ENCODE measurements at places on chromosomes 4 and X.

- no peak for DNase-seq
Measured at GRCh38 chrX:106177106-106177981, 9.2 kb downstream of the PWWP3B start.

DNA sequence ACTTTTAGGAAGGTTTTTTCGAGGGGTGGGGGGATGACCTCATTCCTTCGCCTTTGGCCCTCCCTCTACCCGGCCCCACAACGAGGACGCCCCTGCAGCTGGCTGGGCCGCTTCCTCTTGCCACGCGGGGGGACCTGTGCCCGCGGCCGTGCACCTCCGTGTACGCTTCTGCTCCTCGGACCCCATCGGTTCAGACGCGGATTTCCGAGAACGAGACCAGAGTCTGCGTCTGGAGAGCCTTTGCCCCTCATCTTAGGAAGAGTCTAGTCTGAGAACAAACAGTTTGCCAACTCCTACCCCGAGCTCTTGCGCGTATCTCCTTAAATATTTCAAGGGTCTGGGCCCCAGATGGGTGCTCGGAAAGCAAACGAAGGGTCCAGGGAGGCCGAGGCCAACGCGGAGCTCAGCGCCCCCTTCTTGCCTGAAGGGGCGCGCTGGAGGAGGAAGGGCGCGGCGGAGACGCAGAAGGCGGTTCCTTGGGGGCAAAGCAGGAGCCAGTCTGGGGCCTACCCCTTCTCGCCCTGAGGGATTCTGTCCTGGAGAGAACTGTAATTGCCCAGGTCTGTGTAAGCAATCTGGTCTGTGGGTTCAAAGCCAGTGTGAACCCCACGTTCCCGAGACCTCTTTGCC is 3.9 kb upstream of the SFRP2 start:
- DNase-seq, result no peak

DNA sequence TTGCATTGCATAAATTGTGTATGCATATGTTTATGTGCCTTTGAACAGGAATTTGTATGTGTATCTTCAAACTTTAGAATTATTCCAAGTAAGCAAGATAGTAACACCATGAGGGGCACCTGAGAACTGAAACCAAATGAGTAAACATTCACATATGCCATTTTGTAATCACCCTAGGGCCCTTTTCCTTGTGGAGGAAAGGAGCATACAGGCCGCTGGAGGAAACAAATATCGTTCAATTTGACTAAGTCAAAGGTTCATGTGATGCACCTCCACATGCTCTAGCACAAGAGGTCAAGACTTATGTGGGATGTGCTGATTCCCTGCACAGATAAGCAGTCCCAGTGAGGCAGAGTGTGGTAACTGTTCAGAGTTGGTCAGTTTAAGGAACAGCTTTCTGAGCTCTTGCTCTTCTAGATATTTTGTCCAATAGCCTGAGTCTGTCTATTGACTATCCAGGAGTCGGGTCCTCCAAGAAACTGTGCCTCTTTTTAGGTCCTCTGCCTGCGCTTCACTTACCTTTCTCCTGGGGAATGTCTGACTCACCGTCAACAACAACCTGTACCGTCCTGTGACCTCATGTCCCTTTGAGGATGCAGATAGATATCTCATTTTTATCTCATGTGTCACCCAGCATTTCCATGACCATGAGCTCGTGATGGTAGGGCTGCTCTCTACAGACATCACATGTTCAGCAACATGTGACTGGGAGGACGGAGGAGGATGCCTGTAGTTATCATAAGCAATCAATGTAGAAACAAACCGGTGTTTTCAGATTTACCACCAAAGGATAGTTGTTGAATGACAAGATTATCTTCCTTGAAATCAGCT is 196.9 kb downstream of the NWD2 start:
- DNase-seq, result no peak

DNA sequence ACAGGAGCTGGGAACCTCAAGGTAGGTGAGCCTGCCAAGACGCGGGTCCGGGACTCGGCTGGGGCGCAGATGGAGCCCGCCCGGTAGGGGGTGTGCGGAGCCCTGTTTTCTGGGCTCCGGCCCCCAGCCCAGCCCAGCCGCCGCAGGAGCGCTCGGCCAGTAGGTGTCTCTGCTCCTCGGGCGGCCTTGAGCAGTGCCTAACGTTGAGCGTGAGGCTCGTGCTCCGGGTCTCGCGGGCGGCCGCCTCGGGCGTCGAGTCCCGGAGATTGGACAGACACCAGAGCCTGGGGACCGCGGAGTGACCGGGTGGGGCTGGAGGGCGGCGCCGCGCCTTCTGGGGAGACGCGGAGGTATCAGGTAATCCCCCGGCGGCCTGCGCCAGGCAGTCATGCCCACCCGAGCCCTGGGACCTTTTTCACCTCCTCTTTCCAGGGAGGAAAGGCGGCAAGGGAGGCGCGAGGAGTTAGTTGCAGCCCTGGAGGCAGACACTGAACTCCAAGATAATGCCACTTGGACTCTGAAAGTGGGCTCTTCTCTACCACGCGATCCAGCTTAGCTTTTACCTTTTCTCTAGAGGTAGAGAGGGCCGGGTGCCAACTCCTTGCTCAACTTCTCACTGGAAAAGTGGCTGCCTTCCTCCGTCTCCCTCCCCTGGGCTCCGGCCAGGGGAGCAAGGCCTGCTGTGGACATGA is 14.5 kb upstream of the FGG start:
- peak; percentile 78 for DNase-seq

DNA sequence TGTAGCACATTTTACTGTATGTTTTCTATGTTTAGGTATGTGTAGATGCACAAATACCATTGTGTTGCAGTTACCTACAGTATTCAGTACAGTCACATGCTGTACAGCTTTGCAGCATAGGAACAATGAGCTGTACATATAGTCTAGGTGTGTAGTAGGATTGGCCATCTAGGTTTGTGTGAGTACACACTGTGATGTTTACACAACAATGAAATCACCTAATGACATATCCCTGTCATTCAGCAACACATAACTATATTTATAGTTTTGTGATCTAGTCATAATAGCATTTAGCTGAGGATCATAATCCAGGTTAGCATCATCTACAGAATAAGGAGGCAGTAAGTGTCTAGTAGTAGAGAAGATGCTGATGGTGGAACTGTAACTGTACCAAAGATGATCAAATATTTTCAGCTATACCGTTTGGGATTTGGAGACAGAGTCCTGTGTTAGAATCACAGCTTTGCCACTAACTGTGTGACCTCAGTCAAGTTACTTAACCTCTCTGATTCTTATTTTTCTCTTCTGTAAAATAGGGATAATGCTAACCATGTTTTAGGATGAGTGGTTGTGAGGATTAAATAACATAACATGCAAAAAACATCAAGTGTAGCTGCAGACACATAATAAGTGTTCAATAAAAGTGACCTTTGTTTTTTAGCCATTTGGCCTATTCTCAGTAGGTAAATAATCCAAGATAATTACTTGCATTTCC is 73.3 kb downstream of the LIMCH1 start:
- DNase-seq, result no peak

GRCh38 chrX:134294548-134294947 is 57.6 kb downstream of the CCDC160 start:
- no peak for DNase-seq

GRCh38 chr4:98682719-98683118 is 24.3 kb upstream of the TSPAN5 start:
- no peak for DNase-seq

- no peak for DNase-seq
Measured at GRCh38 chr4:35793045-35793722, 451.1 kb downstream of the ARAP2 start.

- no peak for DNase-seq
Measured at GRCh38 chrX:130715299-130715698, 187.7 kb downstream of the ENOX2 start.
